ENCODE measurements at places on chromosomes 1 and 21. TPM values are rescaled to one million over a fixed set of nuclear protein-coding genes. Genes with fewer than 3 reads are reported as not detected.

- DNase-seq: no peak
Observed at GRCh38 chr1:61226791-61227567, 144.6 kb downstream of the NFIA start.

DNA sequence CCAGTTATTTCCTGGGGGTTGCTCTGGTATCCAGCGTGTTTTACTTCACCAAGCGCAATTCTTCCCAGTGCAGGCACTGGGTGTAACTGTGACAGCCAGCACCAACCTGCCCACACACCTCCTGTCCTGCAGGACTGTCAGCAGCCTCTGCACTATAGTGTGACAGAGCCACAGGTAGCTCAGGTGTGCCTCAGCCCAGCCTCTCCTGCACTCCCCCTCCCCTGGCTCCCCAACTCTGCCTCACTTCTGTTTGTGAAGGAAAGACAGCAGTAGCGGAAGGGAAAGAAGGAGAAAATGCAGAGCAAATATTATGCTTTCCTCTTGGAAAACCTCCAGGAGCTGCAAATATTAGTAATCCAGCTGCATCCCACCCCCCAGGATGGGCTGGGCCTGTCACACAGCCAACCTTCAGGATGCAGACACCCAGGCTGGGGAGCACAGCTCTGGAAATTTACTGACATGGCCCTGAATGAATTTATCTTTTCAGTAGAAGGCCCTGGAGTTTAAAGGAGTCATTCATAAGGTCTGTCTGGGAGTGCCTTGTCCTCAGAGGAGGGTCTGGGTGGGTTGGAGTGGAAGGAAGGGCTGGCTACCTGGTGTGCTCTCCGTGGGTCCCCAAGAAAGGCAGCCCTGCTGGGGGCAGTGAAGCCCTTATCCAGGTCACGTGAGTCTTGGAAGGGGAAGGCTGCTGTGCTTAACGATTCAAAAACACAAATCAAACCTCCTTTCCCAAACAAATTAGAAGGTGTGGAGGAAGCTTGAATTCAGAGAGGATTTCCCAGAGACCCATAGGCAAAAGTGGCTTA is 20.9 kb downstream of the CAPN2 start:
- no peak for DNase-seq

GRCh38 chr1:31564606-31564989 is 11.7 kb upstream of the TINAGL1 start:
- no peak for DNase-seq

DNA sequence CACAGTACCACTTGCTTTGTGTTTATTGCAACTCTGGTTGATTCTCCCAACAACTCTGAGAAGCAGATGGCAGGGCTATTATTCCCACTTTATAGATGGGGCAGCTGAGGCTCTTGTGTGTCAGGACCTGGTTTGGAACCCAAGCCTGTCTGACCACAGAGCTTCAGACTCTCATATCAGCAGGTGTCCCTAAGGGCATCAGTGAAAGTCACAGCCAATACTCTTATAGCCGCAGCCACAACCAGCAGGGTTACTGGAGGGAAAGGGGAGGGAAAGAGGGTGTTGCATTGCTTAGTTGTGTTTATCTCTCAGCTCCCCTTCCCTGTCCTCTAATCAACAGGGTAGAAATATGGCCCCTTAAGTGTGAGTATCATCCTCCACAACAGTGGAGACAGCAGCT is 304.0 kb downstream of the RRAGC start:
- no peak for DNase-seq

- DNase-seq: no peak
Observed at GRCh38 chr21:38788275-38788905, 17.3 kb upstream of the ETS2 start.

GRCh38 chr1:231500666-231501065 is 27.8 kb upstream of the TSNAX start:
- DNase-seq: no peak

DNA sequence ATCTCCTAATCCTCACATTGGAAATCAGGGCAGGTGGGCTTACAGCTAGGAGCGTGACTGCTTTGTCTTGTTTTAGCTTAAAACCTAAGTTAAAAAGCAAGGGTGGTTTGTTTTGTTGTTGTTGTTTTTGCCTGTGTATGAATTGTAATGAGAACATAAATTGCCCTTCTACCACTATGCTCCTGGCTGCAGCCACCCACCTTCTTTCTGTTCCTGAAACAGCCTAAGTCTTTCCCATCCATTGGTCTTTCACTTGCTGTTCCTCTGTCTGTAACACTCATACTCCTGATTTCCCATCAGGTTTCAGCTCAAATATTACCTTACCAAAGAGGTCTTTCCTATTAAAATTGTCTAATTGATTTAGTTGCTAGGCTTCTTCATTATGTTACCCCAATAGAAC is 604 bp upstream of the TMEM79 start:
- no peak for DNase-seq

- DNase-seq: no peak
Observed at GRCh38 chr1:40630488-40631223, 34.8 kb downstream of the RIMS3 start.

Gene RNU1-4
- 5,988 TPM for total RNA-seq

Gene GLUL
- 462 TPM for total RNA-seq

Gene PCSK9
- total RNA-seq: 0.13 TPM

Gene TMCC2
- 7.3 TPM for total RNA-seq
